ENCODE measurements at places on chromosomes 4 and X. TPM values are rescaled to one million over a fixed set of nuclear protein-coding genes. Genes with fewer than 3 reads are reported as not detected.
A peak's percentile ranks its signal among the peaks of the same experiment; 100 is the strongest.

DNA sequence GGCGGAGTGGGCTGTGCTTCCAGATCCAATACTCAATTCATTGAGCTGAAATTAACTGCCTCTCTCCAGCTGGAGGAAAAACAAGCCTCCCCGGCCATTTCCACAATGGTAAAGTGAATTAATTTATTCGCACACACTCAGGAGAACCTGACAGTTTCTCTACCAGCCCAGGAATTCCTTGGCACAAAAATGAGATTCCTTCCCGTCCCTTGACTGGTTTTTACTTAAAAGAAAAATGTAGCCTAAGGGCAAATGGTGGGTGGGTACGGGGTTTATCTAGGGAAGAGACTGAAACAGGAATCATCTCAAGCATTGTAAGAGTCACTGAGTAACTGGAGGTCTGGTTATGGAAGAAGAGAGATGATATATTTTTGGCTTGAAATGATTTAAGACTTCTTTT lies 102.7 kb downstream of the VCX3A start:
- no peak for DNase-seq

DNA sequence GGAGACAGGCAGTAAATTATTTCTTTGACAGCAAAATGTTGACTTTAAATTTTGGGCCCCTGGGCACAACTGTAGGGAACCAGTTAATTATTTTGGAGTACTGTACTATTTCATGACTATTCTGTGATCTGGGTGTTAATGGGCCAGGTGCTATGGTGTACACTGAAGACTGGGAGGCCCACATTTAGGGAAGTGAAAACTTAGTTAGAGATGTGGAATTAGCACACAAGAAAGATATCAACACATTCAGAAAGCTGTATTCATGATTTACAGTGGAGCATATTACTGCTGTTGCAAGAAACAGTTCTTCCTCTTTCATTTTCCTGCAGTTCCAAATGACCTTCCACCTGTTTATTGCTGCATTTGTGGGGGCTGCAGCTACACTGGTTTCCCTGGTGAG lies 12.4 kb downstream of the PLP1 start:
- no peak for DNase-seq

TENM3 gene
- 11.9 TPM for polyA plus RNA-seq

GRCh38 chr4:96366632-96367031 lies 526.7 kb downstream of the PDHA2 start:
- no peak for DNase-seq

DNA sequence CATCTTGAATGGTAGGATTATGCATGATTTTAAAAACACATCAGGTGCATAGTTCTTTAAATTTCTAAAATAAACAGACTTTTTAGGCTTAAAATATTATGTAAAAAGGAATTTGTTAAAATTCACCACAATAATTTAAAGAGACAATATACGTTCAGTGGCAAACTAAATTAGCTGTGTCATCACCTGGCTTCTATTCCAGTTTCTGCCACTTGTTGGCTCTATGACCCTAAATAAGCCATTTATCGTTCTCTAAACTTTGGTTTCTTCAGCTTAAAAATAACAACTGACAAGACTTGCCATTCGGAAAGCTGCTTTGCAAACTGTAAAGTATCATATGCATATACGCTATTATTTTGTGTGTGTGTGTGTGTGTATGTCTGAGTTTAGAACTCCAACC lies 141.3 kb downstream of the MGST2 start:
- no peak for DNase-seq

- no peak for DNase-seq
These were observed 99.9 kb upstream of the RAPGEF2 start for GRCh38 chr4:159002950-159003349.

GRCh38 chrX:14501327-14501726 lies 28.0 kb upstream of the GLRA2 start:
- DNase-seq = no peak

DNA sequence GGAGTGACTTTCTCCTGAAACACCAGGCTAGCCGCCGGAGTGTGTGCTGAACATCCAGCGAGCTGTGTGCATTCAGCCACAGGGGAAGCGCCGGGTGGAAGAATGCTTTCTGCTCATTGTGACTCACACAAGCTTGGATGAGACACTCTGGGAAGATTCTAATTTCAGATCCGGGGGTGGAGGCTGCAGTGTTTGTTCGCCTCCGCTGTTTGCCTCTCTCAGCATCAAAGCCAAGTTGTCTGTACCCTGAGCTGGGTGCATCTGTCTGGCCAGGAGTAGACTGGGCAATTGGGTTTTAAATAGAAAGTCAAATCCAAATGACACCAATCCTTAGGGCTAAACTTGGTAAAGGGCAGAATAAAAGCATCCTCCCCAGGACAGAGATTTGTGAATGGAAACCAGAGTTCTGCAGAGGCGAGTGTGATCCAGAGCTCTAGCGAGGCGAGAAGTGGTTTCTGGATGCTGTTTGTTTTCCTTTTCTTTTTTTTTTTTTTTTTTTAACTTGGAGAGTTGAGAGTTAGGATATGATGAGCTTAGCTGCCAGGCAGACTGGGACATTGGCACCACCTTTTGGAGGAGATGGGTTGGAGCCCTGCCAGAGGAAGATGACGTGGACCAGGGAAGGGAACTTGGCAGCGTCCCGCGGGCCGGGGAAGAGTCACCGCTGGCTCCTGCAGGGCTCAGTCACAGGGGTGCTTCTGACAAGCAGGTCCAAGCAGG lies 196.0 kb upstream of the PSAPL1 start:
- no peak for DNase-seq

MAP9 gene
- 7.4 TPM for polyA plus RNA-seq

DNA sequence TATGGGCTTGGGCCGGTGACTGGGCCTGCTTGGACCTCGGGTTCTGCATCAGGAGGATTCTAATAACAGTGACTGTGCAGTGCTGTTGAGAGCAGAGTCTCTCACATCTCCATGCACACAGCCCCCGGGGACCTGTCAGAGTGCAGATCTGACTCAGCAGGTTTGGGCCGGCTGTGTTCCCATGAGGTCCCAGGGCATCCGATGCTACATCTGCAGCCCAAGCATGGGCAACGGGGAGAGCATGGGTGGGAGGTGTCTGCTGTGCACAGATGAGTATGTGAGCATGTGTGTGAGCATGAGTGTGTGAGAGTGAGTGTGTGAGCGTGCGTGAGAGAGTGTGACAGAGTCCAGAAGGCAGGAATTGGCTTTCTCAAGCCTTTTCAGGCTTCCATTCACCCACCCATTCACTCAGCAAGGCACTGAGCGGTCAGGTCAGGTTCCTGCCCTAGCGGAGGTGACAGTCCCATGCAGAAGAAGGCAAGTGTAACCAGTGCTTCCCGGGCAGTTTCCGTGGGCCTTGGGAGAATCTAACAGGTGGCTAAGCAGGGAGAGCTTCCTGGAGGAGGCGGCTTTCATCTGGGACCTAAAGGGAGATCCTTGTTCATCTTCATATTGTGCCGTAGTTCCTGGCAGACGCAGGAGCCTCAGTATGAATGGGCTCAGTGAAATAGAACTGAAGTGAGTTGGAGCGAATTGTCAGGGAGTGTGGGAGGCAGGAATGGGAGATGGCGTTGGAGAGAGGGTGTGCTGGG lies 62.6 kb downstream of the SORCS2 start:
- no peak for DNase-seq

MAGED2 gene
- polyA plus RNA-seq = 322 TPM

GRCh38 chr4:121299367-121299766 lies 81.5 kb downstream of the QRFPR start:
- no peak for DNase-seq

GRCh38 chr4:1872870-1873269 lies 1.7 kb downstream of the NSD2 start:
- DNase-seq = no peak

DNA sequence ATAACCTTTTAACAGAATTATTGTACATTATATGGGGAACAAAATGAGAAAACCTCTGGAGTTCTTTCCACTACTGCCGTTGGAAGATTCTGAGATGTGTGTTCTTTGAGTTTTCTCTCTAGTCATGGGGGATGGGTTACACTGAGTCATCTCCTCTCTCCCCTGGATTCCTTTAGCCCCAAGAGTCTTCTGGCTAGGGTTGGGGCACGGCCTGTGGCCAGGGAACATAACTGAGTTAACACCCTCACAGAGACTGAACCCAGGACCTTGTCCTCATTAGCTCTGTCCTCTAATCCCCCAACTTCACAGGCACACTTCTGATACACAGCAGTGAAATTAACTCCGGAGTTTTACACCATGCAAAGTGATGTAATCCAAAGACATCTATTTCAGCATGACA lies 142.3 kb upstream of the F9 start:
- no peak for DNase-seq

TKTL1 gene
- 0.19 TPM for polyA plus RNA-seq

TMEM47 gene
- 8.9 TPM for polyA plus RNA-seq

TLR8 gene
- polyA plus RNA-seq = 0.67 TPM

- peak; percentile 37 for DNase-seq
These were observed 7.8 kb downstream of the RBM47 start for GRCh38 chr4:40621592-40622512.

DNA sequence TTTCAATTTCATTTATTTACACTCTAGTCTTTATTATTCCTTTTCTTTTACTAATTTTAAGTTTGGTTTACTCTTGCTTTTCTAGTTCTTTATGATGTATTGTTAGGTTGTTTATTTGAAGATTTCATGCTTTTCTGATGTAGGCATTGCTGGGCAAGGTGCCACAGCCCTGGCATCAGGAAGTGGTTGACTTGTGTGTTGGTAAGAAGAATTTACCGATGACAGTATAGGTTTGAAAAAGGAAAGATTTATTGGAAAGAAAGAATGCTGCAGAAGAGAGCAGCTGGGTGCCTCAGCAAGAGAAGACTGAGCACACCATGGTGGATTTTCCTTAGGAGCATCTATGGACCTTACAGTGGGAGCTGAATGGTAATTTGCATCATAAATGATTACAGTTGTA lies 153.2 kb downstream of the KLF8 start:
- no peak for DNase-seq

DNA sequence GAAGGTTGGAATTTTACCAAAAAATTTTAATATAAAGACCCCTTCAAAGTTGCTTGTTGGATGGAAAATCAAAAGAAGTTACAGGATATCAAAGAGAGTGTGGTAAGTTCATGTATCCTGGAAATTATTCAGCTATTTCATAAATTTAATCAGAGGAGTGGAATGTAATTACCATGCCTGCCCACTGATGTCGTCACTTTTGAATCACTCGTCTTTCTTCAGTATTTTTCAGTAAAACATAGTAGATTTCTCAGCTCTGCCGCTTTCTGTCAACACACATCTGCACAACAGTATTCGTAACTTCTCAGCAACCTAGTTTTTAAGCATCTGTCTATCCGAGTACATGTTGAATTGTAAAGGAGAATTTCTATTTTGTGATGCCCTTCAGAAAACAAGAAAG lies 2163.0 kb upstream of the AGA start:
- no peak for DNase-seq

- no peak for DNase-seq
These were observed 36.3 kb downstream of the SH3BGRL start for GRCh38 chrX:81238166-81238565.

RHOXF2B gene
- polyA plus RNA-seq = 0.07 TPM

DNA sequence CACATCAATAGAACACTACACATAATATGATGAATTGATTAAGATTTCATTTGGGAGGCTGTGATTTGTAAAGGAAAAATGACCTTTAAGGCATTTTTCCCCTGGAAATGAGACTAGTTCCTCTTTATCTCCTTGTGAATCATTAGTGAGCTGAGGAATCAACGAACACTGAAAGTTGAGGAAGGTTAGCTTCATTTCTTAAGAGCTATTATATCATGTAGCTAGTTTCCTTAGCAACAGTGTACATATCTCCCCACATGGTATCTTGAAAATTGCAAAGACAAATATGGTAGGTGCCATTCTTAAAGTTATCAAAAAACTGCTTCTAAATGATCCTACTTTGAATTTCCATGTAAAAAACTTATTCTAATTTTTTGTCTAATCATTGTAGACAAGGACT lies 127.5 kb upstream of the NRK start:
- no peak for DNase-seq

DNA sequence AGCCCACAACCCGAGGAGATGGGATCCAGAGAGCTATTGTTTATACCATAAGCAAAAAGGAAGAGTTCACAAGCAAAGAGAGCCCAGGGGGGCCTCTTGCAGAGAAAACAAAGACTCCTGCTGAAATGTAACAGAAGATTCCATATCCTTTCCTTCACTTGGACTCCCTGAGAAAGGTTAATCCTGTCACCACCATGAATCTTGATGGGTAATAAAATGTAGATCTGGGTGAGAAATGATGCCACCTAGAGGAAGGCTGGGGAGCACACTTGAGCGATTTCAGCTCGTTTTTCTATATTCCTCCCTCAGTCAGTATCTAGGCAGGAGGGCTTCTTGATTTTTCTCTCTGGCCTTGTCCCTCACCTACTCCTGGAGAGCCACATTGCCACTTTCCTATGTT lies 10.2 kb upstream of the KCNE5 start:
- DNase-seq = no peak

NSG1 gene
- 30.1 TPM for polyA plus RNA-seq

NIPAL1 gene
- 30.7 TPM for polyA plus RNA-seq

GRCh38 chr4:184636897-184637296 lies 12.3 kb downstream of the CASP3 start:
- no peak for DNase-seq

DNA sequence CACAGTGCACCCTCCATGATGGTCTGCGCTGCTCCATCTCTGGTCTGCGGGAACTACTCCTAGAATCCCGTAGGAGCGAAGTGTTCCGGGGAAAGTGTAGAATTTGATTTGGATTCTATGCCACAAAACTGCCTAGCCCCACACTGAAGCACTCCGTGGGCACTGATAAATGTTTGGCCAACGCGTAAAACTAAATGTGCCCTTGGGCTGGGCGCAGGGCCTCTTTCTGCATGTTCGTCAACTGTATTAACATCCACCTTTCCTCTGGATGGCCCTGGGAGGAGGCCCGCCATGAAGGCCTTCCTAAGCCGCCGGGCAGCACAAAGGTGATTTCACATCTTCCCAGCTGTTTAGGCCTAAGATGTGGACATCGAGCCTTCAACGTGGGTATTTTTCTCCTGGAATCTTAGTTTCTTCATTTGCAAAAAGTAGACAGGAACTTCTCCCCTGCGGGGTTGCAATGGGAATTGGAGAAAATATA lies 2.6 kb downstream of the MSX1 start:
- DNase-seq = peak; percentile 25

CD38 gene
- 4.6 TPM for polyA plus RNA-seq

UGT2B11 gene
- 0.15 TPM for polyA plus RNA-seq

GK gene
- 133 TPM for polyA plus RNA-seq

DNA sequence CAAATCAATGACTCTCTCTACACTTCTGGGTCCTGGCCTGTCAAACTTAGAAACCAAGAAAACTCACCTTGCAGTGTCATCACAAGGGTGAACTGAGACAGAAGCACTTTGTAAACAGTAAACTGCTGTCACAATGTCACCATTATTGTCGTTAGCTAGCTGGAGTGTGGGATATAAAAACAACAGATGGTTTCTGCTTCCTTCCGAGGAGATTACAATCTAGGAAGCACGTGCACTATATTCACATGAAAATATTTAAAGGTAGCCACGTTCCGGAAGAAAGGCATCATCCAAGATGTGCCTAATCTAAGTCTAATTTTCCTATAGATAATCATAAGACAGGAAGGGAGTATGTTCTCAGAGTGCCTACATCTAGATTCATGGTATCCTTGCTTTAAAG lies 64.7 kb upstream of the ACSL1 start:
- no peak for DNase-seq

TMSB15C gene
- polyA plus RNA-seq = 5.6 TPM

OTC gene
- 74.5 TPM for polyA plus RNA-seq

CXCL10 gene
- 3.9 TPM for polyA plus RNA-seq
